ENCODE measurements at places on chromosomes 12 and 14.

GRCh38 chr12:70948976-70949336, 28.4 kb upstream of the PTPRR start:
- DNase-seq: no peak

DNA sequence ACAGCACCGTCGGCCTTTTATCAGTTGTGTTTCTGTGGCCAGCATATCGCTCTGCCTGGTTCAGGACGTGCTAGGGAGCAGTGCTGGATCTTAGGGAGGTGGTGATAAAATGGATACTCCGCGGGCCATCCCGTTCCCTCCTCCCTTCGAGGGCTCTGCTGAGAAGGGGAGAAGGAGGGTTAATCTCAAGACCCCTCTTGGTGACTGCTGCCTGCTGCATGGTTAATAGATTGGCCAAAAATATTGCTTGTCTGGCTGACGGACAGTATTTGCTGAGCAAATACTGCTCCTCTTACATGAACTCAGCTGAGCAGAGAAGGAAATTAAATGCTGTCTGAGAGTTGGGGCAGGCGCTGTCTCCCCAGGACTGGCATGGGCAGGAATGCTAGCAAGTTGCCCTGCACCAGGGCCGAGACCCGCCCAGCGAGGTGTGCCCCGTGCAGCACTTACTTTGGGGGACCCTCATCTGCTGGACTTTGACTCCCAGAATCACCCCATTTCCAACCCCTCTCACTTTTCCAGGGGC, 1.2 kb downstream of the FBRSL1 start:
- no peak for DNase-seq

GRCh38 chr12:93126069-93126474, 197.0 kb upstream of the EEA1 start:
- DNase-seq: no peak

- DNase-seq: no peak
These were observed 3.6 kb upstream of the KRAS start for GRCh38 chr12:25254271-25254880.

GRCh38 chr14:101926620-101927019, 37.8 kb upstream of the DYNC1H1 start:
- no peak for DNase-seq

DNA sequence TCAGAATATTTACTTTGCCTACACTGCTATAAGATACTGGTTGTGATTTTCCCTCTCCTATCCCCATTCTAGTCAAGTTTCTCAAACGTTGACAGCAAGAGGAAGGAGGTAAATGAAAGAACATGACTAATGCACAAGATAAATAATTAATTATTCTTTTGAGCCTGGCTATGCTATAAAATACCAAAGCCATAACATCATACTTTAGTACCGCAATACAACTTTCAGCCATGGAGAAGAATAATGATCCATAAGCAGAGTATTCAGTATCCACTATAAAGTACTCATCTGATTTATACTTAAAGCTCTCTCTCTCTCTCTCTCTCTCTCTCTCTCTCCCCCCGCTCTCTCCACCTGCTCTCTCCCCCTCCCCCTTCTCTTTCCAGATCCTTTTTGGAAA, 41.3 kb downstream of the TDG start:
- no peak for DNase-seq

DNA sequence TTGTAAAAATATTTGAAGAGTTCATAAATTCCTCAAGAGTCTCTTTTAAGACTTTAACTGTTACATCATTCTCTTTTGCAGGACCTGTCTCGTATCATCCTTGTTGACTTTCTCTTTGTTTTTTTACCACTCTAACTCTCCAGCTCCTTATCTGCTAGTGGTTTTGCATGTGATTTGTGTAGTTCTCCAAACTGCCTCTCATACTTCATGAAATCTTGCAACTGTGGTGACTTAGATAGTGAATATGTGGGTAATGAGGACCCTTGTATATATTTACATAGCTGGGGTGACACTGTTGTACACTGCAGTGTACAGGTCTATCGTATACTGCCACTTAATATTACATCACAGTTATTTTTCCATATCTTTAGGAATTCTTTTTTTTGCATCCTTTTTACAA, 40.2 kb upstream of the EMP1 start:
- no peak for DNase-seq

DNA sequence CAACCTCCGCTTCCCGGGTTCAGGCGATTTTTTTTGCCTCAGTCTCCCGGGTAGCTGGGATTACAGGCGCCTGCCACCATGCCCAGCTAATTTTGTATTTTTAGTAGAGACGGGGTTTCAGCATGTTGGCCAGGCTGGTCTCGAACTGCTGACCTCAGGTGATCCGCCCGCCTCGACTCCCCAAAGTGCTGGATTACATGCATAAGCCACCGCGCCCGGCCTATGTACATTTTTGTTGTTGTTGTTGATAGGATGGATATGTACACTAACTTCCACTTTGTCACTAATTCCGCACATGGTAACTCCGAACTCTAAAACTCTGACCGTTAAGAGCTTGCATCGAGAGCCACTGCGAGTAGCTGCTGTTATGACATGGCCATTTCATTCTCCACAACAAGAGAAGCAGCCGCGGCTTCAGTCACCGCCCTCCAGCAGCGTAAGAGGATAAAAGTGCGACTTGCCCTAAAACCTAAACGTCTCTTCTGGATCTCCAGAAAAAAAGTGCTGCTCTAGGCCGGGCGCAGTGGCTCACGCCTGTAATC, 742 bp upstream of the MARS1 start:
- no peak for DNase-seq

DNA sequence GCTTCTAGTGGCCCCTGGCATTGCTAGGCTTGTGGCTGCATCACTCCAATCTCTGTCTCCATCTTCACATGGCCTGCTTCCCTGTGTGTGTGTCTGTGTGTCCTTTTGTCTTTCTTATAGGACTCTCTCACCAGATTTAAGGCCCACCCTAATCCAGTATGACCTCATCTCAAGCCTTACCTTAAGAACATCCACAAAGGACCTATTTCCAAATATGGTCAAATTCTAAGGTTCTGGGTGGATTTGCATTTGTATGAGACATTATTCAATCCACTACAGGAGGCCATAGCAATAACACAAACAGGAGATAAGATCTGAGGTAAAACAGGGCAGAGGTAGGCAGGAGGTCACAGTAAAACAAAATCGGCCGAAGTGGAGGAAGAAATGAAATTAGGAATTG, 375.9 kb downstream of the BTG1 start:
- DNase-seq: no peak

GRCh38 chr12:111171832-111172231, 197.1 kb downstream of the PHETA1 start:
- no peak for DNase-seq

Data from stimulated activated CD8-positive, alpha-beta memory T cell treated with anti-CD3 and anti-CD28 coated beads, Interleukin-7, amount 100 ng/mL, for 1 hour (primary cell).